Stimulated activated CD8-positive, alpha-beta memory T cell treated with anti-CD3 and anti-CD28 coated beads, Interleukin-4, amount 100 ng/mL, for 1 hour (primary cell): ENCODE measurements at places on chromosomes 6 and 20.

DNA sequence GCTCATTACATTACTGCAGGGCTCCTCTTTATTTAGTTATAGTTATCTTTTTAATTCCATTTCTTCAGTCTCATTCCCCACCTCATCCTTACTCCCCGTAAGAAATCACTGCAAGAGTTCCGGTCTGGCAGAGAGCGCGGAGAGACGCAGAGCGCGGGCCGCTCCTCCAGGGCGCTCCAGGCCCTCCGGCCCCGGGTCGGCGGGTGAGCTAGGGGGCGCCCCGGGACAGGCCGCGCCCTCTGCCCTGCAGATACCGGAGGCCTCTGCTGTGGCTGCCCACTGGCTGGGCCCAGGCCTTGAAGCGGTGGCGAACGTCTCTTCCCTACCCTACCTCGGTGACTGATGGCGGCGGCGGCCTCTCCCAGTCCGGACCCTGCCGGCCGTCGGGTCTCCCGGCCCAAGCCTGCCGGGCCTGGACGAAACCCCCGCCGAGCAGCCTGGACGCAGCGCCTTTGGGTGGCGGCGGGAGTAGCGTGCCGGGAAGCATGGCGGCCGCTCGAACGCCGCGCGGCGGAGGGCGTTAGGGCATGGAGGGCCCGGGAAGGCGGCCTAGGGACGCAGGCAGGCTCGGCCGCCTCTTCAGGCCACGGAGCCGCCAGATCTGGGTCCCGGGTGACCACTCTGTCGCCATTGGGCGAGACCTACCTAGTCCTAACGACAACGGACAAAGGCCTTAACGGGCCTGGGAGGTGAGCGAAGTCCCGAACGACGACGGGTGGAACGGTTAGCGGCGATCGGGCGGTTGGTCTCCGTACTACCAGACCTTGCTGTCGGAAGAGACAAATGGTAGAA is 16.4 kb upstream of the HMGN4 start:
- DNase-seq, result peak; percentile 42

GRCh38 chr6:146339716-146340115 is 203.9 kb upstream of the RAB32 start:
- no peak for DNase-seq

DNA sequence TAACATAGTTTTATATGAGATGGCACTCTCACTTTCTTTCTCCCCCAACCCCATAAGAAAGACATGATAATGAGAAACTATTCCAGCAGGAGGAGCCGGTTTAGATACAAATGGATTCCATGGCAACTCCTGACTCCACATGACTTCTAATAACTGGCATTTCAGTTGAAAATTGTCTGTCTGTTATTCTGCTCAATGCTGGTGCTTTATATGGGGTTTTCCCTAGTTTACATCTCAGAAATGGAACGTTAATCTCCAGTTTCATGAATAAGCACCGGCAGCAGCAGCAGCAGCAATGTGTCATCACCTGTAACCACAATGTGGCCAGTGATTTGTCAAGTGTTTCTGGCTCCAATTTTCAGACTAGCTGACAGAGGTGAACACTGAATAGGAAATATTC is 8.0 kb upstream of the SIM1 start:
- no peak for DNase-seq

DNA sequence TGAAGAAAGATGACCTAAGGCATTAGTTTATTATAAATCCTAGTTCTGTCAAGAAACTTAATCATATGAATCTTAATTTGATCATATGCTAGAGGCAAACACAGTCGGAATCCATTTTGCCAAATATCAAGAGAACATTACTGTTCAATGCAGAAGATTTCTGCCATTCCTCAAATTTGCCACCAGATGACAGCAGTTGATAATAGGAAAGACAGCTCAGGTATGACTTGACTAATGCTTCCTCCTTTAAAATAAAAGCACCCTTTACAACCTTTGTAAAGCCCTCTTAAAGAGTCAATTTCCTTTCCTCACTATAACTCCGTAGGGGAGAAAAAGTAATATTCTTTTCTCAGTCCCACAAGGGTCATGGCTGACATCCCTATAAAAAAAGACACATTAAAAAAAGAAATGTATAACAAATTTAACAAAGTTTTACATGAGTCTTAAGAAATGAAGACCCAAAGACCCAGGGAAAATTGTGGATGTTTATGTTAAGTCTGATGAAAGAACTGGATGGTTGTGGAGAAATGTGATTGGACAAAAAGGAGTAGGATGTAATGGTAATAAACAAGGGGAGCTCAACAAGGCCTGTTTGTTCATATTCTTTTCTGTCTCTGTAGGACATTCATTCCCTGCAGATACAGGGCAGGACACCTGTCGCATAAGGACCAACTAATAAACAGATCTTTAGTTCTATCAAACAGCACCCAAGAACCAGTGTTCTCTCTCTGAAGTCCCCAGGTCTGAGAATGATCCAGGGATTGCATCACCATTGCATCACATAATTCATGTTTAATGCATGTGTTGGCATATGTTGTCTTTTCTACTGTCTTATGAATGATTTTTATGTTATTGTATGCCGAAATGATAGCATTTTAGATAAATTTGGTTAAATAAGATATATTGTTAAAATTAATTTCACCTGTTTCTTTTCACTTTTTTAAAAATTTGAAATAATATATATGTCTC is 23.0 kb upstream of the IL17A start:
- DNase-seq, result no peak

DNA sequence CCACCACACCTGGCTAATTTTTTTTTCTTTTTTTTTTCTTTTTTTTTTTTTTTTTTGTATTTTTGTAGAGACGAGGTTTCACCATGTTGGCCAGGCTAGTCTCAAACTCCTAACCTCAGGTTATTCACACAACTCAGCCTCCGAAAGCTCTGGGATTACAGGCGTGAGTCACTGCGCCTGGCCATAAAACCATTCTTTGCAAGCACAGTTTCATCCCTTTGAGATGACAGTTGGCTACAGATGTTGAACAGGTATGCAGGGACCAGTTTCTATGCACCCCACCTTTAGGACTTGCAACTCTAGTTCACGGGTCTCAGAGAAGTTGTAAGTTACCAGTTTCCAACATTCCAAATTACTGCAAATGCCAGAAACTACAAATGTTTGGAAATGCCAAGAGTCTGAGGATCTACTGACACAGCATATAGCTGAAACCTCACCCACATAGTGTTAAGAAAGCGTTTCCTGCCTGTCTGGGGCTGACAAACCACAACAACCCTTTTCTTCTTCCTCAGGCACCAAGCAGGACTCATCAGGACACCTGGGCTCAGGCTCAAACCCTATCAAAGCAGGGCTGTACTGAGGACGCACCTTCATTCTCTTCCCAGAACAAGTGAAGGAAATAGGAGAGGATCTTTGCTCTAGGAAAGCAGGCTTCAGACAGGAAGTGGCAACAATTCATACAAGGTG is 22.9 kb downstream of the ARHGAP18 start:
- DNase-seq, result no peak

DNA sequence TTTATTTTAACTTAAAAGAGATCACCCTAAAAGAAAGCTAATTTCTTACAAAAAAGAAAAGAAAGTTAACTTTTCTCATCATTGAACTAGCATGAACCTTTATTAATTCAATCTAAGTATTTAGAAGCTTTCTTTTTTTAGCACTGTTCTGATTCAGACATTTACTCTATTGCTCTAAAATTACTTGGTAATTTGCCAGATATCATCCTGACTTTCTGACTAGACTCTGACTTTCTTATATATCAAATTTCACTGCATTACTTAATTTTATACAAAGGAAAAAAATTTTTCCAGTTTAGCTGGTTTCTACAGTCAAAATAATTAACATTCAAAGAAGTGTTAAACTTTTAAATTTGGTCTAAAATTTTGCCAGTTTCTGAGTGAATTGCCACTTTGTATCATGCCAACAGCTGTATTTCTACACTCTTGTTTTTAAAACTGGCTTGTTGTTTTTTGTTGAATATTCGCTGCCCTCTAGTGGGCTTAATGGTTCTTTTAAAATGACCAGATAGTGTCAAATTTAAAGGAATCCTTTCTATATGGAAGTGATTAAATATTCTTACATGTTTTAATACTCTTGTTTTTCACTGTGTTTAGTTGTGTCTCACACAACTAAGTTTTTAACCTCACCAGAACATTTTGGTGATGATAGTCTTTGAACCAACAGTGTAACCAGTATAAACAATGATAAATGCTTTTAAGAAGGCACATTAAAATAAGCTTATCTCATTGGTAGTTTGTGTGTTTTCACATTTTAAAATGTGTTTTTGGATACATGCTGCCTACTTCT is 102.0 kb downstream of the POPDC3 start:
- DNase-seq, result no peak

DNA sequence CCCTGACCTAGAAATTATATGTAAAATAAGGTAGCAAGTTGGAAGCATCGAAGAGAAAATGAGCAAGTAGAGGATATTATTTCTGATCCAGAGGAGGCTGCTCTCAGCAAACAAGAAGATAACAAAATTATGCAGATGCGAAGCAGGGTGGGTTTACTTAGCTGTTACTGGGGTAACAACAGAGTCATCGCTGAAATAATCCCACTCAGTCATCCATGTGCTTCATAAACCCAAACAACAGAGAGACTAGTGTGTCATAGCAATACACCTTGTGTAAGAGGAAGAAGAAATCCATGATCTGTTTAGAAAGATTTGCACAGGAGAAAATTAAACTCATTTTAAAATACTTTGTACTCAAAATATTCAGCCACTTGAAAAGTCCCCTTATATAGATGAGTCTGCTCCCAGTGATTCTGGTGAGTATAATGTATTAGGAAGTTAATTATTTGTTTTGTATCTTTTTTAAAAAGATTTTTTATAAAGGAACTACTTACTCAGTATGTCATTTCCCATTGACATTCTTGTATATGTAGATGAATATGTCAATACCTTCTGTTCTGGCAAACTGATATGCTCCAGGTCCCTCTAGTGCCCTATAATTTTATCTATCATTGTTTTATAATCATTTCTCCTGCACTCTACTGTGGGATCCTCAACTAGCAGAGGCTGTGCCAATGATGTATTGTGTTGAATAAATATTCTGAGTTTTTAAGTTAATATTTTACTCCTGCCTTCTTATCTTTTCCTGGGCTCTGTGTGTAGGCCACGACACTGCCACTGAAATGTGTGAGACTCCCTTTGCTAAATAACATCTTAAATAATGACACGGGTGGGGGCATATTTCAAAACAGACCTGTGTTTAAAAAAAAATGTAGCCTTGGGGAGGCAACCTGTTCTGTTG is 8.6 kb upstream of the HIVEP2 start:
- no peak for DNase-seq

GRCh38 chr20:41340327-41341055 is at the start of gene LPIN3:
Gene LPIN3, plus strand, starts transcription at chr20:41340821. Its CDS starts 4,983 bp downstream, at chr20:41345804.
- no peak for DNase-seq

GRCh38 chr6:408599-409102 is 17.1 kb downstream of the IRF4 start:
- DNase-seq, result no peak

DNA sequence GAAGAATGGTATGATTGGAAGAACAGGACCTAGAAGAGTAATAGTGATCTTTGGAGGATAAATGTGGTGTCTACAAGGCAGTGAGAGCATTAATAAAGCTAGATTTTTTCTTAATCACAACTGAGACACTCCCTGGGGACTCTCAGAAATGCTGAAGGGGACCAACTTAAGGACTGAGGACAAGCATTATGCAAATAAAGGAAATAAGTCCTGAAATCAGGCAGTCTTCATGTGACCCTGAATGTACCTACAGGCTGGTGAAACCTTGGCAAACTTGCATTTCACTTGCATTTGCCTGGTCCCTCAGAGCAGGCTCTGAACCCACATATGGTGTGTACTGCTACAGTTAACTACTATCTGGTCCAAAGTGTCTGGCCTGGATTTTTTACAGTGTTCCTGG is 19.3 kb upstream of the TTK start:
- no peak for DNase-seq

- DNase-seq, result no peak
These were observed 529 bp upstream of the ENPP4 start for GRCh38 chr6:46129291-46129628.

GRCh38 chr20:12276011-12276673 is 358.4 kb downstream of the BTBD3 start:
- no peak for DNase-seq

DNA sequence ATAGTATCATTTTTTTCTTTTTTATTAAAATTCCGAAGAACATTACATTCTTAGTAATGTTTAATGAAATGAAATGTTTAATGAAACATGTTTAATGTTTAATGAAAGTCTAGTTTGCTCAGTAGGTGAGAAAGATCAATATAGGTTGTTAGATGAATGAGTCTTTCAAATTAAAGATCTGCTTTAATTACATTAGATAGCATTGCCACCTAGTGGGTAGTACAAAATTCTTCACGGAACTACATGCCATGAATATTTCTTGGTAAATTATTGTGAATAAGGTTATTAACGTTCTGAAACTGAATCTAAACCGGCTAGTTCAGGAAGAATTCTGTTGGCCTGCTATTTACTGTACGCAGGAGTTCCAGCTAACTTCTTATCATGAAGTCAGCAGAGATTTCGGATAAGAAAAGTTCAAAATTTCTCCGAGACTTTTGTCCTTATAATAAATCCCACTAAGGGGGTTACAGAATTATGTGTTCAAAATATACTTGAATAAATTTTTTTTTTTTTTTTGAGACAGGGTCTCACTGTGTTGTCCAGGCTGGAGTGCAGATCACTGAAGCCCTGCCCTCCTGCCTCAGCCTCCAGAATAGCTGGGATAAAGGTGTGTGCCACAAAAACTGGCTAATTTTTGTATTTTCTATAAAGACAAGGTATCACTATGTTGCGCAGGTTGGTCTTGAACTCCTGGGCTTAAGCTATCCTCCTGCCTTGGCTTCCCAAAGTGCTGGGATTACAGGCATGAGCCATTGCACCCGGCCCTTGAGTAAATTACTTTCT is 7.9 kb upstream of the GMNN start:
- DNase-seq, result no peak

DNA sequence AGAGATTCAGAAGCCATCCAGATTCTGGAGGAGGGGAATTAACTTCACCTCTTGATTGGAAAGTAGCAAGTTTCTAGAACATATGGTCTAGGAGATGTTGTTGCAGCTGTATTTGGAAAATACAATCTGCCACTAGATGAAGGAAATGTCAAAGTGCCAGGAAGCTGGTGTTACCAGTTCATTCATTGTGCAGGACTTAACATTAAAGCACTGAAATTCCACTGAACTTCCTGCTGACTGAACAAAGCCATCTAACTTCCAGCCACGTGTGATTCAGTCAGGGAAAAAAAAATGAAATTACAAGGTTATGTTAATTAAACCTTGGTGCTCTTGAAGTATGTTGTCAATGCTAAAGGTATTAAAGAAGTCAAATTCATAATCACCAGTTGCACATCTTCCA is 321.5 kb upstream of the SASH1 start:
- DNase-seq, result no peak

- no peak for DNase-seq
These were observed 22.3 kb upstream of the BMP7 start for GRCh38 chr20:57288651-57289277.
